Stimulated activated CD8-positive, alpha-beta memory T cell treated with anti-CD3 and anti-CD28 coated beads, Interleukin-15, amount 100 ng/mL, for 48 hours (primary cell): ENCODE measurements at places on chromosomes 16 and 17.

- DNase-seq = no peak
Measured at GRCh38 chr17:70683936-70684335, 514.6 kb downstream of the KCNJ2 start.

DNA sequence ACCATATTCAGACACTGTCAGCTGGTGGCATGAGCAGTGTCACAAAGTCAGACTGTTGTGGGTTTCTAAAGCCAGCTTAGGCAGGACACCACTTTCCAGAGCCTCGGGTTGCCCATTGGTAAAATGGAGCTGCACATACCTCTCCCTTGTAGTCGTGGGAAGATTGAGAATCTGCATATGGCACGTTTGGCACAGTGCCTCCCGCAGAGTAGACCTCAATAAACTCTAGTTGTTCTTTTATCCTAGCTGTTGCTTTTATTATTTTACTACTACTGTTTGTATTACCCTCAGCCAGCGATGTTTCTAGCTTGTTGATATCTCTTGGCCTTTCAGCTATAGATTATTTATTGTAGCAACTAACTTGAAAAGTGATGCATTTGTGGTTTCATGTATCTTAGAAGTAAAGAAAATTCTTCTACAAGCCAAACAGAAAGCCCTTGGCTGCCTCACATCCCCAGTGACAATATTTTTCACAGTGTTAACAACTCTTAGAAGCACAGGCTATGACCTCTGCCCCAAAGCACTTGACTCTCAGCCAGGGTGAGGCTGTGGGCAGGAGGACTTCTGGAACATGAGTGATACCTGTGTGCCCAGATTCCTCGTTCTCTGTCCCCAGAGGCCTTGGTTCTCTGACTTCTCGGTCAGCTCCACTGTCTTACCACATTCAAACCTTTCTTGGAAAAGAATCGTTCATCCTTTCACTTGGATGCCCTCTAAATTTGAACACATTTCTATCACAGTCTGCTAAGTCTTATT lies 351.6 kb downstream of the SNX29 start:
- no peak for DNase-seq

GRCh38 chr16:57675741-57676551 lies 7.8 kb downstream of the ADGRG3 start:
- DNase-seq = no peak

DNA sequence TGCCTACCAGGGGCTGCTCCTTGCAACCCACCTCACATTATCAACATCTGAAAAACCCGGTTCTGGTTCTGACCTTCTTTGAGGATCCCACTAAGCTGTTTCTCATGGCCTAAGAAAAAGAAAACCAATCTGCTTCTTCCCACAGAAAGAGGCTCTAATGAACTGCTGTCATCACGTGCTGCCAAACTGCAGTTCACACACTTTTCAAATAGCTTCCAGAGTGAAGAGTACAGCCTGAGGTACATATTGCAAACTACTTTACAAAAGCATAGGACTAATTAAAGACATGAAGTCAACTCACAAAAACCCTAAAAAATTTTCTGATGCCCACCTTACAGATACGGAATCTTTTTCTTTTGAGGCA lies 36.7 kb downstream of the SMG6 start:
- no peak for DNase-seq

DNA sequence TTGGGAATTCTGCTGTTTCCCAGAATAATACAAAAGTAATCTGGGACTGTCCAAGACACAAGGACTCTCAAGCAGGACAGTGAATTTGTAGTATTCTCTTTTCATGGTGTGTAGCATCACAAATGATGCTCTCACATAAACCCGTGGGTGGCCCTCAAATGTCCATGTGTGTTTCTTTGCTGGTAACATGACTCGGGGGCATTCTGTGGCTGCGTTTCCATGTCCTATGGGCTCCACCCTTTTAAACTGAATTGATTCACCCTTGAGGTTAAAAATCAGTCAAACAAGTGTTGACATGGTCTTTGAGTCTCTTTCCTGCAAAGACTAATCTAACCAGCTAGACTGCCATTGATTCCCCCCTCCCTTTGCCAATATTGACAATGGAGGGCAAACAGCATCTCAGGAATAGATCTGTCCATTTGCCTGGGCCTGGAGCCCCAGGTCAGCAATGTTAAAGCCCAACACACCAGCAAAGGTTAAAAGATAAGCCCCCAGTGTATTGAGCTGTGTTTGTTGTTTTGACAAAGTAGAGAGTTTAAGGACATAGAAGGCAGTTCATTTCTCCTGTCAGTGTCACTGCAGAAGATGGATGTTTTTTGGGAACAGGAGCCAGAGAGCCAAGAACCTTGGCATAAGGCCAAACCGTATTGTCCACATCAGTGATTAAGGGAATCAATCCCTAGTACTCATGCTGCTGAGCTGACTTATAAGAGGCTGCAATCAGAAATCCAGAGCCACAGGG lies 117.1 kb upstream of the COX10 start:
- DNase-seq = no peak

- DNase-seq = no peak
Measured at GRCh38 chr17:81576621-81577277, 24.6 kb upstream of the FAAP100 start.

DNA sequence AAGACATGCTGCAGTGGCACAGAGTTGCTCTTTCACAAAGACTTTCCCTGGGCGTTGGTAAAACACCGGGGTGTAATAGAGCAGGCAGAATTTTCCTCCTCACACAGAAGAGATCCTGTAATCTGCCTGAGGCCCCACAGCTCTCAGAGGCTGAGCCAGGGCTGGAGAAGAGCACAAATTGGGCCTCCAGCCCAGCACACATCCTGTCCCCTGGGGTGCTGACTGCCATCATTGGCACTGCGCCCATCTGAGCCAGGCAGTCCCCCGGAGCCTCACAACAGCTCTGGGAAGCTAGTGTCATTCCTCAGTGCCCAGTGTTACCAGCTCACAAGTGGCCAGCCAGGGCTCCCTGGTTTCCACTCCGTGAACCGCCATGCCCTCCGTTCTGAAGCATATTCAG lies 119.4 kb downstream of the SOCS1 start:
- DNase-seq = no peak

DNA sequence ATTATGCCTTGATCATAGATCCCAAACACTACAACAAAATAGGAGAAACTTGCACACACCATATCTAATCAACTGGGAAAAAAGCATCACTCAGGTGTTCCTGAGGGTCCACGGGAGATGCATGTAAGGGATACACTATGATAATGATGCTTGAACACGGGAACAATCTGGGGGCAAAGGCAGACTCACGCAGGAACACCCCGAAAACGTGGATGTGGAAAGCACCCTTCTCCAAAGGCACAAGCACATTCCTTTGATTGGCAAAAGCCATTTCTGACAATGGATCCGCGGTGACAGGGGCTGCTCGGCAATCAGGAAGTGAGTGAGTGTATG lies 1.3 kb downstream of the ZNF652 start:
- no peak for DNase-seq

DNA sequence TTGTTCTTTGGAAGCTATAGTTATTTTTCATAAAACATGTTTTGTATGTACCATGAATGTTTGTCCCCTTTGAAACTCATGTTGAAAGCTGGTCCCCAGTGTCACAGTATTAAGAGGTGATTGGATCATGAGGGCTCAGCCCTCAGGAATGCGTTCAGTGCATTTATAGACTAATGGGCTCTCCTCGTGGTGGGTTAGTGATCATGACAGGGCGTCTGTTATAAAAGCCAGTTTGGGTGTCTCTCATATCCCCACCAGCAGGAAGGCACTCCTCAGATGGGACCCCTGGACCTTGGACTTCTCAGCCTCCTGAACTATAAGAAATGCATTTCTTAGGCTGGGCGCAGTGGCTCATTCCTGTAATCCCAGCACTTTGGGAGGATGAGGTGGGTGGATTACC lies 10.4 kb downstream of the BANP start:
- DNase-seq = no peak

DNA sequence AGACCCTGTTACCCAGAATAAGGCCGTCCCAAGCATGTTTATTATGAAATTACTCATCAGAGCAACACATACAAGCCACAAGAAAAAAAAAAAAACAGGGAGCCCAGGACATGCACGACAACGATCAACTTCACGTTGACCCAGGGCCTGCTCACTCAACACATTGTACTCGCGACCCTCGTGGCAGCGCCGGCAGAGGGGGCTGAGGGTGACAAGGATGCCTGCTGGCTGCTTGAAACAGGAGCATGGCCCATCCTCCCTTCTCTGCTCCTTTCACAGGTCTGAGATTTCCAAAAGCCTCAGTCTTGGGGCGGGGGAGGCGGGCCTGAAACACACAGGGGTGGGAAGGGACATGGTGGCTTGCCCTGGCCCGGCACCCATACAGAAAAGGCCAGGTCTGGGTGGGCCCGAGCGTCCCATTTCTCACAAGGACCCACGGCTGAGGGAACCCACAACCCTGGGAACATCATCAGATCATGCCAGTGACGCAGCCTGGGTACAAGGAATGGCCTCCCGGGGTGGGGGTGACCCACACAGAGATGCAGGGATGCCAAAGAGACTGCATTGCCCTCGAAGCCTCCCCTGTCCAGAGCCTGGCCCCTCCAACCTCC lies 21.1 kb upstream of the C16orf95 start:
- no peak for DNase-seq

DNA sequence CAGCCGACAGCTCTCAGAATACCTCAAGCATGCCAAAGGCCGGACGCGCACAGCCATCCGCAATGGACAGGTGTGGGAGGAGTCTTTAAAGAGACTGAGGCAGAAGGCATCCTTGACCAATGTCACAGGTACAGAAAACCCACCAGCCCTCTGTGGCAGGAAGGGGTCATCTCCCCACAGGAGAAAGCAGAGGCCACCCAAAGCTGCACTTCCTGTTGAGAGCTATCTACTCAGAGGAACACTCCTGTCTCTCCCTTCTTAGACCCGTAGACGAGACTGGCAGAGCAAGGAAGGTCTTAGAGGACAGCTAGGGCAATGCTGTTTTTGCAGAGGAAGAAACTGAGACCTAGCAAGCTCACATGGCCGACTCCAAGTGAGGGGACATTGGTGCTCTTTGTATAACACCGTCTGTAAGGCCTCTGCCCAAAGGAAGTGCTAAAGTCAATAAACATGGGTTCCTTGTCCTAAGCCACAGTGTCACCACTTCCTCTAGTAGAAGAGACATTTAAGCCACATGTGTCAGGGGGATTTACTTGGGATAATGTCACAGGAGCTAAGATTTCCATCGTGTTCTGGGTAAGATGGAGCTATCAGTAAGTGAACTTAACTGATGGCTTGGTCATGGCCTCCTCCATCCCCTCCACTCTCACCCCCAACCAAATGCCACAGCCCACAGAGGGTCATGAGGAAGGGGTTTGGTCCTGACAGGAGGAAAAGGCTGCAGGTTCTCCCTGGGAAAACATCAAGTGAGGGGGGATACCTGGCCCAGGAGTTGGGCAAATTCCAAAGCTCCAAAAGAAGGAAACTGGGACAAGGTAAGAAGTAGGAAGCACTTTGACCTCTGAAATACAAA lies 9.4 kb downstream of the LPO start:
- no peak for DNase-seq

DNA sequence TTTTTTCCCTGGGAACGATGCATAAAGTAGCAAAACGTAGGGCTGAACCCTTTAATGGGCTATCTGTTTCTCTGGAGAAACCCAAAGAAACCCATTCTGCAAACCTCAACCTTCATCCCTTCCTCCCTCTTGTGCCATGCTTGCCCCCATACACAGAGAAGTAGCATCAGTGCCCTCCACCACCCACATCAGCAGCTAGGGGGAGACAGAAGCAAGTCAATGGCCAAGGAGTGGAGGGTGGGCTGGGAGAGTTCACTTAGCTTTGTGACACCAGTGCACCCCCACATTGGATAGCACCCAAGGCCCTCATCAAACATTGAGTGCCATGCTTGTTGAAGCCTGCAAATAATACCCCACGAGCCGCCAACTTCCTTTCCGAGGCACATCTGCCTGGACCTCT lies 282.4 kb downstream of the ABCC12 start:
- no peak for DNase-seq

DNA sequence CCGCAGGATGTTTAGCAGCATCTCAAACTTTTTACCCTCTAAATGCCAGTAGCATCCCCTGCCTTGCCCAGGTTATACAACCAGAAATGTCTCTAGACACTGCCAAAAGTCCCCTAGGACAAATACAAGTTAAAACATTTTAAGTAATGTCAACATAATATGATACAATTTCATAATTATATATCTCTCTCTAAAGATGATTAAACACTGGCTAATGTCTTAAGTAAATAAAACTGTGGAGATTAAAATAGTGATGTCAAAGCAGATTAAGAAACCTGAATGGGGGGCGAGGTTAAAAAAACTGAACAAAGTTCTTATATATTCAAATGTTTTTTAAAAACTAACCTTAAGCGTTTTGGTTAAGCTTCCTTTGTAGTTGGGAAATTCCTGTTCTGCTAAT lies 62.1 kb downstream of the CFDP1 start:
- DNase-seq = no peak

GRCh38 chr16:58493756-58494431 lies 6.0 kb upstream of the NDRG4 start:
- DNase-seq = no peak

GRCh38 chr17:20852239-20852989 lies 190.4 kb downstream of the USP22 start:
- DNase-seq = no peak

DNA sequence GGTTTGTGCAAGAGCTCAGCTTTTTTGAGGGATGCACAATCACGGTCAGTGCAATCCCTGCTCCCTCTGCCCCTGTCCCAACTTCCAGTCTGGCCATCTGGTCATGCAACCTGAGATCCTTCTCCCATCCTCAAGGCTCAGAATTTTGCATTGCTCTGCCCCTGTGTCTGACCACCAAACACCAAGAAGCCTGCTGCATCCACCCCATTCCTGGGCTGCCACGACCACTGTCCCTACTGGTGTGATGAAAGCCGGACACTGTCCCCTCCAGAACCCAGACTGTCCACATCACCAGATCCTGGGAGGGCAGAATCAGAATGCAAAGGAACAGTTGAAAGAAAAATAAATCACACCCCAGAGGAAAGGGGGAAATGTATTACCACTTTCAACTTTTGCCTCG lies 231.0 kb downstream of the C16orf78 start:
- no peak for DNase-seq

DNA sequence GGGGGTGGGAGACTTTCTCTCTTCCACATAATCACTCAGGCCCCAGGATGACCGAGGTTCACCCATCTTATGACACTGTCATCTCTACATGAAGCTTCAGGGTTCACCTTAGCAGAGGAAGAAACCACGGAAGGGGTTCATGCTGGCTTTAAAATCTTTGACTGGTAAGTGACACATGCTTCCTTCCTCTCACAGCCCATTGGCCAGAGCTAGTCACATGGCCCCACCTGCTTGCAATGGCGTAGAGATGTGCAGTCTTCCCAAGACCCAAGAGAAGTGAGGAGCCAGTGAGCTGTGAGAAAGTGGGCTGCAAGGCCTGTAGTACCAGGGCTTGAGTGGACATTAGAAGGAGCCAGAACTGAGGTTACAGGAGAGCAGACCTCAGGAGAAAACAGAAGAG lies 180.3 kb downstream of the AXIN2 start:
- no peak for DNase-seq

DNA sequence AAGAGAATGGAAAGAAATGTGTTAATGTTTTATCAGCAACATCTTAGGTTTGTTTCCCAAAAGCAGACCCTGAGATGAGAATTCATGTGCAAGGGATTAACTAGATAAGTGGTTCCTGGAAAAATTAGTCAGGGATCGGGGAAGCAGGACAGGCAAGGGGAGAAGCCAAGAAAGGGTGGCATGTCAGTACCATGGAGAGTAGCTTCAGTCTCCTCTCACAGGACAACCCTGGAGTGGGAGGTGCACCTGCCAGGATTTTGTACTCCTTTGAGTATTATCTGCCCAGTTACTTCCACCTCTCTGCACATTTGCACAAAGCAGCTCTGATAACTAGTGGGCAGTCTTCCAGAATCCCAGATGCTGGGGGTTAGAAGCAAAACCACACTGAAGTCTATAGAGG lies 117.0 kb downstream of the RGS9 start:
- no peak for DNase-seq

GRCh38 chr17:81097943-81098308 lies 63.0 kb downstream of the BAIAP2 start:
- DNase-seq = peak; percentile 43
